ENCODE measurements at places on chromosomes 12 and 14.
A peak's percentile ranks its signal among the peaks of the same experiment; 100 is the strongest.

DNA sequence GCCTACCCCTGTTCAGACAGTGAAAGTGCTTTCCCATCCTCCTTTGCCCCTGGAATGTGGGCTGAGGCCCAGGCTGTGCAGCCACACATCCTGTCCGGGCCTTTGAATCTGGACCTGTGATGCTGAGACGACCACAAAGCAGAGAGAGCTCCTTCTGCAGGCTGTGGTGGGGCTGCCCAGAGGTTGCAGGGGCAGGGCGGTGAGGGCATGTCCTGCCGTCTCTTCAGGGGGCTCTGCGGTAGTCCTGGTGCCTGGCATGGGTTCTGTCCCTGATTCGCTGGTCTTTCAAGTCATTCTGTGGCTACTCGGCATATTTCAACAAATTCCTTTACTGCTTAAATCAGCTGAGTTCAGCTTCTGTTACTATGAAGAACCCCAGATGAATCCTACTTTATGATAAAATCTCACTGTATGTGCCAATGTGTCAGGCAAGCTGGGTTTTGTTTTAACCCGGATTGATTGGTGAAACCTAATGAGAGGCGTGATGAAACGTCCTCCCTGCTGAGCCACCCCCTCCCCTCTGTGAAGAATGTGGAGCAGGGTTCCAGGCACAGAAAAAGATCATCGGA is 63.4 kb upstream of the DICER1 start:
- DNase-seq: no peak

DNA sequence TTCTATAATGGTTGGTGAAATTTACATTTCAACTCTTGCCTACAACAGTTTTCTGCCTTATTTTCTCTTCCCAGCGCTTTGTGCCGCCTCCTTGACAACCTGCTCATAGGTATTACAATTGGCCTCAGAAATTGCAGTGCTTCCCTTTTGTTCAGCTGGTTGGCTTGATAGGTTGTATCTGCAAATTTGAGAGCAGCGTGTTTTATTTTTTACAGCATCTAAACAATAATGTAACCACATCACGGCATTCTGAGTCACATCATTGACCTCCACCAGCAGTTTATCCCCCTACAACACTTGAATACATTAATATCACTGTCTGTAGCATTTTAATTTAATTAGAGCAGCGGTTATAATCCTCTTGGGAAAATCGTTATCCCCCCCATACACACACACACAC is 99.4 kb downstream of the ETV6 start:
- DNase-seq: no peak

GRCh38 chr12:120538281-120539156 is 4.4 kb downstream of the RNF10 start:
- DNase-seq: no peak

GRCh38 chr12:31362759-31363415 is 36.9 kb upstream of the SINHCAF start:
- no peak for DNase-seq

GRCh38 chr12:80381121-80381520 is 62.9 kb upstream of the PTPRQ start:
- no peak for DNase-seq

GRCh38 chr14:99266181-99267178 is 5.5 kb downstream of the BCL11B start:
- DNase-seq: no peak

DNA sequence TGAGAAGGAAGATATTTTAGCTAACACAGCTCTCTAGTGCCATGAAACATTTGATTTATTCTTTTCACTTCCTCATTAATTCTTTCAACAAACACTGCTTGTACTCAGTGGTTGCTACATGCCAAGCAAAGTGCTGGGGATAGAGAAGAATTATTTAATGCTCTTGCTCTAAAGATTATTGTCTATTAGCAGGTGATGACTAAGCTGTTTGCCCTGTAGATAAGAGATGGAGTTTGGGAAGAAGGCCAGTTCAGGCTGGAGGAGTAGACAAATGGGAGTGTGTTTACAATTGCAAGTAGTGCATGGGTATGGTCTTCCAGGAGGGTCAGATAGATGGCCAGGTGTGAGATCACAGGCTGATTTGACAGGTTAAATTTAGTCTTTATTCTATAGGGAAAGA is 99.8 kb upstream of the SEL1L start:
- no peak for DNase-seq

- no peak for DNase-seq
Observed at GRCh38 chr12:121738340-121738858, 25.8 kb downstream of the TMEM120B start.

GRCh38 chr14:80135305-80136088 is 75.8 kb downstream of the DIO2 start:
- no peak for DNase-seq

DNA sequence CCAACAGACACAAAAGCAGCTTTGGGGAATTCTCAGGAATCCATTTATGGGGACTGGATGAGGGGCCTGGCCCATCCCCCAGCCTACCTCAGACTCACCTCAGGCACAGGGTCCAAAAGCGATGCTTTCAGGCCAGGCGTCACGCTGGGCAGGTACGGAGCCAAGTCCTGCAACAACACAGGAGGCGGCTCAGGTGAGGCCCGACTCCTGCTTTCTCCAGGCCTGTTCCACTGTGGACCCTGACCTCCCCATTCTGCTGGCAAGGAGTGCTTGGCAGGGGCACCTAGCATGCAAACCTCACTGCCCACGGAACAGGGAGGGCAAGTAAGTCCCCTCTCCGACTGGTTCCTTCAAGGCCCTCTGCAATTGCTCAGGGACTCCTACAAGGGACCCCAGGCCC is 28.6 kb upstream of the RAB35 start:
- no peak for DNase-seq

- DNase-seq: no peak
Observed at GRCh38 chr12:83145325-83145840, 458.7 kb downstream of the TMTC2 start.

- DNase-seq: no peak
Observed at GRCh38 chr12:124604264-124604680, 36.9 kb upstream of the NCOR2 start.

GRCh38 chr14:103472939-103473338 is 49.7 kb downstream of the CKB start:
- no peak for DNase-seq

GRCh38 chr12:114403690-114404066 is 2.3 kb downstream of the TBX5 start:
- no peak for DNase-seq

GRCh38 chr14:68495101-68496039 is 297.5 kb downstream of the ZFP36L1 start:
- no peak for DNase-seq

DNA sequence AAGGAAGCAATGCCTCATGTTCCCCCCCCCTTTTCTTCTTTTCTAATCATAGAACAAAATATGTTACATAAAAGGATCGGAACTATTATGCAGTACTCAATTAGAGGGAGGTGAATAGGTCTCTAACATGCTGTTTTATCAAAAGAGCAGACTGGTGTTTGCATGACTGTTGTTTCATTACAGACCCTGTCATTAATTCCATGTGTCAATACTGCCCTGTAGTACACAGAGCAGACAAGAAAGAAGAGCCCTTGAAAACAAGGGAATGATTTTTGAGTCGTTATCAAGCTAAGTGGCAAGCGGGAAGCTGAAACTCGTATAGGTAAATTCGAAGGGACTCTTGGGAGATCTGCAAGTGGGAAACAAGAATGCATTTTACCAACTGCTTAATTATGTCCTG is 76.9 kb upstream of the TMEM263 start:
- no peak for DNase-seq

DNA sequence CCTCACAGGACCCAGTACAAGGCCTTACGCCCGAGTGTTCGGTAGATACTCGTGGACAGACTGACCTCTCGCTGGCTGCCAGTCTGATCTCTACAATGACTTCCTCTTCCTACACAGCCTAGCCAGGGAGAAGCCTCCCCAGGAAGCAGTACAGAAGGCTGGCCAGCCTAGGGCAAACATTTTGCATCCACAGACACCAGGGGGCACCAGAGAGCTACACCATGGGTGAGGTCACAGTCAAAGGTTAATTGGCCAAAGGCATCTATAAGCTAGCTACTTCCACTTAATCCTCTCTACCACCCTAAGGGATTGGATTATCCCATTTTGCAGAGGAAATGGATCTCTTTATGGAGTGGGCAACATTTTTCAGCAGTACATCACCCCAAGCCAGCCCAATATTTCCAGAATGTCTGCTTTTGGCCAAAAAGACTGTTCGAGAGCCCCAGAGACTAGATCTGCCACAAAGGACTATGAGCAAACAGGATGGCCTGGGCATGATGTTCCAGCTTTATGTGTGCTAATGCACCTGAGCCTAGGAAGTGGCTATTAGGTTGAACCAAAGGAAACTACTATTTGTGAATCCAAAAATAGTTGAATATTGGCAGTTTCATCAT is 14.6 kb upstream of the PNMA1 start:
- DNase-seq: no peak

DNA sequence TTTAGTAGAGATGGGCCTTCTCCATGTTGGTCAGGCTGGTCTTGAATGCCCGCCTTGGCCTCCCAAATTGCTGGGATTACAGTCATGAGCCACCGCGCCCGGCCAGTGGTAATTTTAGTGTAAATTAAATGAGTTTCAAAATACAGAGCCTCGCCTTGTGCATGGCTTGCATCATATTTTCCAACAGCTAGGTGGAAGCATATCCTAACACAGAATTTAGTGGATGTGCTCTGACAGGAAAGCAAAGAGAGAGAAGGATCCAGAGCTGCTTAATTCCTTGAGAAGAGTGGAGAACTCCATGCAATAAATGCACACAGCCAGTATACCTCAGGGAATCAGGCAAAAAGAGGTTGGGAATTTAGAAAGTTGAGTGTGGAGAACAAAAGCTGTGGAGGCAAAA is 2.5 kb downstream of the OR6C2 start:
- no peak for DNase-seq

- DNase-seq: no peak
Observed at GRCh38 chr14:74949191-74949601, 6.2 kb downstream of the PGF start.

DNA sequence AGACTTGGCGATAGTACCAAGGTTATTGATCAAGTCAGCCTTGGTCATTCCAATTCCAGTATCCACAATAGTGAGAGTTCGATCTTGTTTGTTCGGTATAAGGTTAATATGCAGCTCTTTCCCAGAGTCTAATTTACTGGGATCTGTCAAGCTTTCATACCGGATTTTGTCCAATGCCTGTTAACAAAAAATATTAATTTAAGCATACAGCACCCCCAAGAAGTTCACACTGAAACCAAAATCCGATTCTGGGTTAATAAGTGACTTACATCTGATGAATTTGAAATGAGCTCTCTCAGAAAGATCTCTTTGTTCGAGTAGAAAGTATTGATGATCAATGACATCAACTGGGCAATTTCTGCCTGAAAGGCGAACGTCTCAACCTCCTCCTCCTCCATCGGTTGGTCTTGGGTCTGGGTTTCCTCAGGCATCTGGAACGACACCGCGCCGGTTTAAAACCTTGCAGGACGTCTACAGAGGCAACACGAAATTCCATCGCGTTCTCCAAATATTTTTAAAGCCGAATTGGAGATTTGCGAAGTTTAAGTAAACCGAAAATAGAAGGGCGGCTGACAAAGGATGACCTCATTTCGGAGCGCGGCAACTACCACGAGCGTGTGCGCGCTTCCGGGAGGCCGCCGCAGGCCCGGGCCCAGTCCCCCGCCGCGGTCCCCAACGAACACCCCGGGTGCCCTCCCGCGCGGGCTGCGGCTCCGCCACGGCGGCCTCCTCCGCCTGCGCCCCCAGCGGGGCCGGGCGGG is 716 bp downstream of the HSP90AA1 start:
- DNase-seq: peak; percentile 27

DNA sequence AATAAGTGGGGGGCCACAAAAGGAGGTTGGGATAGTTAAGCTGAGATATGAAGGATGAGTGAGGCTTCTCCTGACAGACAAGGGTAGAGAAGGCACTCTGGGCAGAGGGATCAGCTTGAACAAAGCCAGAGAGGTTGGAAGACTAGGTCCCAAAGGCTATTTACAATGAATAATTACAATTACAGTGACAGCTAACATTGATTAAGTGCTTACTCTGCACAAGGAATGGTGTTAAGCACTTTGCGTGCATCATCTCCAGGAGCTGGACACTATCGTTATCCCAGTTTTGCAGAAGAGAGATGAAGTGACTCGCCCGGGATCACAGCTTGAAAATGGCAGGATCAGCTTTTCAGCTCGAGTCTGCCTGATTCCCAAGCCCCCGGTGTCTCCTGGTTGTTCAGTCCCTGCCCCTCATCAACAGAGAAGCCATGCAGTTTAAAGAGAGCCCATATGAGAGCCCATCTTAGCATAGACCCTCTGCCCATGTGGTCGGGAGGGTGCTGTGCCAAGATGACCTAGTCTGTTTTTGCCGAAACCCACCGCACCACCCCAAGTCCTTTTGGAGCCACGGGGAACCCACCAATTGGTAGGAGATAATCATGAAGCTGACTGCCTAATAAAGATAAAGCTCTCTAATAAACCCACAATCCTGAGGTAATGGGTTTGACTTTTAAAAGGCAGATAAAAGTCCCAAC is 89.9 kb upstream of the HSPB8 start:
- no peak for DNase-seq

- DNase-seq: no peak
Observed at GRCh38 chr14:58455593-58456265, 28.2 kb downstream of the KIAA0586 start.

GRCh38 chr12:117294189-117294603 is 67.2 kb downstream of the NOS1 start:
- peak; percentile 3 for DNase-seq

- DNase-seq: no peak
Observed at GRCh38 chr14:34231626-34232025, 230.4 kb downstream of the SPTSSA start.

DNA sequence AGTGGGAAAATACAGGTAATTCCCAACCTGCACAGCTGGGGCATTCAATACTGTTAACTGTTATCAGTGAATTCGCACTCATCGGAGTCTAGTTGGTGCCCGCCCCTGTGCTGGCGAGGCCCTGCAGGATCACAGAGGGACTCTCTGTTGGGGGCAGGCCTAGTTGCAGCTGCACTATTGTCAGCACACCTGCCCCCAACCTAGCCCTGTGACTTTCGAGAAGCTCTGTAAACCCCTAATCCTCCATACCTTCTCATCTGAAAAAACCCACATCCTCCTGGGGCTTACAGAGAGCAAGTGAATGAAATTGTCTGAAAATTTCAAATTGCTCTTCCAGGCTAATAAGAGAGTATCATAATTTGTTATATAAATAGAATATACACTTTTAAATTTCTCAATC is 132.2 kb upstream of the NUDT4 start:
- DNase-seq: no peak

DNA sequence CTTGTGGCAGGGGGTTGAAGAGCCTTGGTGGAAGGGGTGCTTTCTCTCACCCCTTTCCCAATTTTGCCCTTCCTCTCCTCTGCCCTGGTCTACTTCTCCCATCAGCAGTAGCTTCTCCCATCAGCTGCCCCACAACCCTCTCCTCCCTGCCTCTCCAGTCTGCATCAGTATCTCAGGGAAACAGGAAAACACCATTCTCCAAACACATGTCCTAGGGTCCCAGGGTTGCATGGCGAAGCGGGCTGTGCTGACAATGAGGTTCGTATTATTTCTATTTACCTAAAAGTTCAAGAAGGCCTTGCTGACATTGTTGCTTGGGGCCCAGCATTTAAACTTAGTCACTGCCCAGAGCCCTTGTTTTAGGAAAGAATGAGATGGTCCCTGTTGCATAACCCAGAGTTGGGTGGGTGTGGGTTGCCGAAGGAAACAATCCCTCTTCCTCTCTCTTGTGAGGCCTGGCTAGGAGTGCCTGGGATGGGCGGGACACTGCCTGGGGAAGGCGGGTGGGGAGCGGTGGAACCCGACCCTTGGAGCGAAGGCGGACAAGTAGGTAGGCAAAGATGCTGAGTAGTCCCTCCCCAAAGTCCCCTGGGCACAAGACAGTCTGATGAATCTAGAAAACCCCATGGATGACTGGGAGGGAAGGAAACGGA is 1.3 kb upstream of the IGFBP6 start:
- no peak for DNase-seq

Data from left kidney (tissue), 8 donors.